Small intestine (tissue), 16 donors: ENCODE measurements at places on chromosomes 5 and 9. TPM values are rescaled to one million over a fixed set of nuclear protein-coding genes. Genes with fewer than 3 reads are reported as not detected.

DMGDH gene
- 0.24 TPM for polyA plus RNA-seq

HRH2 gene
- 7.2 TPM for polyA plus RNA-seq

SCGB3A1 gene
- 0.90 TPM for polyA plus RNA-seq

FCN2 gene
- polyA plus RNA-seq, result not detected

SHOC1 gene
- polyA plus RNA-seq, result not detected

GABRG2 gene
- 0.03 TPM for polyA plus RNA-seq

CDX1 gene
- 205 TPM for polyA plus RNA-seq

IFNA13 gene
- polyA plus RNA-seq, result not detected

GLRA1 gene
- polyA plus RNA-seq, result not detected

PCDHB13 gene
- polyA plus RNA-seq, result not detected

TAF11L2 gene
- not detected for polyA plus RNA-seq

PCDHGB1 gene
- 0.21 TPM for polyA plus RNA-seq

EGR1 gene
- polyA plus RNA-seq, result 4.1 TPM

FBXL17 gene
- 5.4 TPM for polyA plus RNA-seq

CSF2 gene
- polyA plus RNA-seq, result not detected

IFNA16 gene
- polyA plus RNA-seq, result not detected

SETD9 gene
- 11.4 TPM for polyA plus RNA-seq

CLIC3 gene
- 1.4 TPM for polyA plus RNA-seq

PSAT1 gene
- polyA plus RNA-seq, result 3.0 TPM

CDK5RAP2 gene
- 17.7 TPM for polyA plus RNA-seq

FUT7 gene
- not detected for polyA plus RNA-seq

FOXD4L4 gene
- not detected for polyA plus RNA-seq

PCDHB15 gene
- polyA plus RNA-seq, result 1.0 TPM

TEX48 gene
- not detected for polyA plus RNA-seq

CENPK gene
- 2.7 TPM for polyA plus RNA-seq

EQTN gene
- polyA plus RNA-seq, result 0.30 TPM

FGFR4 gene
- 9.7 TPM for polyA plus RNA-seq

SH3GLB2 gene
- polyA plus RNA-seq, result 85.2 TPM

IL3 gene
- not detected for polyA plus RNA-seq

LOX gene
- 3.8 TPM for polyA plus RNA-seq

LHX6 gene
- polyA plus RNA-seq, result 0.27 TPM

NR5A1 gene
- 0.01 TPM for polyA plus RNA-seq

FBP1 gene
- polyA plus RNA-seq, result 497 TPM

PLAC8L1 gene
- polyA plus RNA-seq, result 0.33 TPM

PCDHGC5 gene
- not detected for polyA plus RNA-seq

LCN1 gene
- polyA plus RNA-seq, result not detected

OTP gene
- not detected for polyA plus RNA-seq
